ENCODE measurements at places on chromosomes 12 and 14.

DNA sequence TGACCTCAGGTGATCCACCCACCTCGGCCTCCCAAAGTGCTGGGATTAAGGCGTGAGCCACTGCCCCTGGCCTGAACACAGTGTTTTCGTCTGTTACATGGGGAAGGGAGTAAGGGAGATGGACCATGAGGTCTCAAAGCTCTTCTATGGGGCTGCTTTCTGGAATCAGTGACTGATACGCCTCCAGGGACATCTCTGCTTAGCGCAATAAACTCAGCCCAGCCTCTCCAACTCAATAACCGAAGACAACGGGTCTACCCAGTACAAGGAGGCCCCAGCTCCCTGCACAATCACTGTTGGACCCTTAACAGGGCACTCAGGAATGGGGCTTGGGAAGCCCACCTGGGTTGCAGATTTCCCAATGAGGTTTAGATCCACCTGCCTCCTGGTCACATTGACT is 42.6 kb upstream of the CHGA start:
- no peak for DNase-seq

DNA sequence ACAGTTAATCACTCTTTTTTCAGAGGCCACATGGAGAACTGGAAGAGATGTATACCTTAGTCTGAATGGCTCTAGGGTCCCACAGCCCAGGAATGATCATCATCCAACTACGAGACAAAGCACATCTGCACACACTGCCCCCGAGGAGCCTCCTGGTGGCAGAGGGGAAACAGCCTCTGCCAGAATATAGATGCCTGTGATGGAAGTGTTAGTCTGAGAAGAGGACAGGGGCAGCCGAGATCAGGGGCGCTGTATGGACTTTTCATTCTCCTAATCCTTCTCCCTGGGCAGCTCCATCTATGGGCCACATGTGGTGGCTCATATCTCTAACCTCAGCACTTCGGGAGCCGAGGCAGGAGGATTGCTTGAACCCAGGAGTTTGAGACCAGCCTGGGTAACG is 82.8 kb upstream of the CAPRIN2 start:
- no peak for DNase-seq

DNA sequence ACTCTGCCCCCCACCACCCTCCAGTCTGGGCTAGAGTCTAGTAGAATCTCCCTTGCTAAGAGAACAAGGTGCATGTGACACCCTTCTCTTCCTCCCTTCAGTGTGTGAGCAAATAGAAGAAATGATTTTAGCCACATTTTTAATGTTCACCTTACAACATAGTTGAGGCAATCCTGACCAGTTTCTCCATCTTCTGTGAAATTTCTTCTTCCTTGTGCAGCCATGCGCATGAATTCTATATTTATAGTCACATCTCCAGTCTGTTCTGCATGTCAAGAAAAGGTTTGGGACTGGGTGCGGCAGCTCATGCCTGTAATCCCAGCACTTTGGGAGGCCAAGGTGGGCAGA is 9.5 kb upstream of the LTA4H start:
- DNase-seq = no peak

DNA sequence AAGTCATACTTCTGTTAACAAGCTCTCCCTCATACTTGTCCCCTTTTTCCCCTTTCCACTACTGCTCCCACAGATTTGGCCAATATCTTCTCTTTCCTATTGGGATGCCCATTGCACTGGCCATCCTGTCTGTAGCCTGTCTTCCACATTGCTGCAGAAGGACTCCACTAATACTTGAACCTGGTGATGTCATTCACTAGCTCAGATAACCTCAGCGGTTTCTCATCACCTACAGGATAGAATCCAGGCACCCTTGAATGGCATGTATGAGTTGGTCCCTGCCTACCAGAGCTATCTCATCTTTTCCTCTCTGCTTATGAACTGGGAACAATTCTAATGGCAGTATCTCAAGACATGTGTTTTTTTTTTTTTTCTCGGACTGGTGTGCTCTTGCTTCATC is 84.6 kb downstream of the PTPRR start:
- DNase-seq = no peak

DNA sequence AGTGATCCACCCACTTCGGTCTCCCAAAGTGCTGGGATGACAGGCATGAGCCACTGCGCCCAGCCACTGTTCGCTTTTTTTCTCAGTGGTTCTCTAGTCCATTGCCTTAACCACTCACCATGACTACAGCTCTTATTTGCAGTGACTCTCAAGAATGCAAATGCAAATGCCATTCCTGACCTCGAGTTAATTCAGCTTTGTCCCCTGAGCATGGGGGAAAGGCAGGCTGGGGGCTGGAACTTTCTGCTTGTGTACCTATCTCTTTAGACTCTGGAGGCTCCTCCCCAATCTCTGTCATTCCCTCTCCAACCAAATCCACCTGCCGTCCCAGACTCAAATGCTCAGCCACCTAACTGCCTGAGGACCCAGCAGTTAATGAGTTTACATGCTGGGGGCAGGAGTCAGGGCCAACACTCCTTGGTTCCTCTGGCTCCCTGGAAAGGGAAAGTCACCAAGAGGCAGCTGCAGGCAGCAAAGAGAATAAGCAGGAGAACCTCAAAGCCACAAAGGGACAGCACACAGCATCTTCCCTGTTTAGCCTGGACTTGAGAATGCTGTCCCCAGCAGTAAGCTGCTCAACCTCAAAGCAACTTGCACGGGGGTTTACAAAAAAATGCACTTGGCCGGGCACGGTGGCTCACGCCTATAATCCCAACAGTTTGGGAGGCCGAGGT is 5.3 kb upstream of the HNF1A start:
- no peak for DNase-seq

- no peak for DNase-seq
Measured at GRCh38 chr12:24759155-24759554, 189.7 kb downstream of the BCAT1 start.

- no peak for DNase-seq
Measured at GRCh38 chr14:29671034-29671433, 256.6 kb downstream of the PRKD1 start.

- DNase-seq = no peak
Measured at GRCh38 chr12:80580254-80580653, 127.2 kb upstream of the MYF6 start.

DNA sequence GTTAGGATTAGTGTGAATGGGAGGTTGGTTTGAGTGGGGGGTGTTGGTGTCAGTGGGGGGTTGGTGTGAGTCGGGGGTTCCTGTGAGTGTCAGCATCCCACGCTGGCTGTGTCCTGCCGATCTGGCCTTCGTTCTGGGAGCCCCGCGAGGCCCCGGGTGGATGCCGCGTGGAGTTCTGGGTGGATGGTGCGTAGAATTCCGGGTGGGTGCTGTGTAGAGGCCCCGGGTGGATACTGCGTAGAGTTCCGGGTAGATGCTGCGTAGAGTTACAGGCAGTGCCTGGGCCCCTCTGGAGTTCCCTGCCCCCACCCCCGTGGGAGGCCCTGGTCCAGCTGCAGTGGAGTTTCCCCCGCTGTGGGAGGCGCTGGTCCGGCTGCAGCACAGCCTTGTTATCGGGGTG is 8.7 kb downstream of the NOC4L start:
- no peak for DNase-seq

- no peak for DNase-seq
Measured at GRCh38 chr14:105166571-105167302, 1.8 kb downstream of the JAG2 start.

- no peak for DNase-seq
Measured at GRCh38 chr12:102305486-102305885, 107.9 kb upstream of the PMCH start.

- no peak for DNase-seq
Measured at GRCh38 chr14:70558356-70558755, 23.6 kb upstream of the ADAM20 start.

GRCh38 chr14:73472185-73473114 is 14.1 kb upstream of the NUMB start:
- no peak for DNase-seq

DNA sequence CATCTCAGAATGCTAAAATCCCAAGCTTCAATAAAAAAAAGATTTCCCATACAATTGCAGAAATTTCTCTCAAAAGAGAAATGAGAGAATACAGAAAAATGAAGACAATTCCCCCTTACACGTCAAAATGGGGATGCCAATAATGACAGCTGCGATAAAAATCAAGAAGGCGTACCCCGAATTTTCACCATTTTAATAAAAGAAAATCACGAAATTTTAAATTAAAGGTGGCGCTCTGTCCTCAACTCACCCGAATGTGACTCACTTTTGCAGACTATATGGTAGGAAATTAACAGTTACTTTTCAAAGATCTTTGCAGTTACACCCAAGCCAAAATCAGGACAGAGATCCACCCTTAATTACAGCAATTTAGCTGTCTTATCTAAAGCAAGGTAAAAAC is 2.1 kb downstream of the ATP2B1 start:
- no peak for DNase-seq

- no peak for DNase-seq
Measured at GRCh38 chr14:69852531-69853321, 26.5 kb upstream of the SMOC1 start.

GRCh38 chr12:80867941-80868340 is 69.8 kb downstream of the LIN7A start:
- no peak for DNase-seq

DNA sequence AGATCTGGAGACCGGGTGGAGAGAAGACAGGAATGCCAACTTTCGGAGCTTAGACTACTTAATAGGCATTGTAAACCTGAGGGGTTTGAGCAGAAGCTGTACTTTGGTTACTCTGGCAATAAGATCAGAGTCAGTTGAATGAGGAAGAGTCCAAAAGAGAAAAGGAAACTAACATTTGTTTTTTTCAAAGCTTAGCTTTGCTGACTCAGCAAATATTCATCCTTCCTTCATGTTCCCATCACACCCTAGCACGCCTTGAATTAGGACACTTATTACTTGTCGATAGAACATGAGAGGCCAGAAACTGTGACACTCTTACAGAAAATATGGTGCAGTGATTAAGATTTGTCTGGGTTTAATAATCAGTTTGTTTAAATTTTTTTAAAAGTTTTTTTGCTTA is 266.9 kb upstream of the ATP2B1 start:
- DNase-seq = no peak

Data from stimulated activated CD4-positive, alpha-beta T cell treated with anti-CD3 and anti-CD28 coated beads, TNF-alpha, amount 100 ng/mL, for 4 hours (primary cell).